Fibroblast of skin of right quadriceps (primary cell): ENCODE measurements at places on chromosomes 3 and 15.

DNA sequence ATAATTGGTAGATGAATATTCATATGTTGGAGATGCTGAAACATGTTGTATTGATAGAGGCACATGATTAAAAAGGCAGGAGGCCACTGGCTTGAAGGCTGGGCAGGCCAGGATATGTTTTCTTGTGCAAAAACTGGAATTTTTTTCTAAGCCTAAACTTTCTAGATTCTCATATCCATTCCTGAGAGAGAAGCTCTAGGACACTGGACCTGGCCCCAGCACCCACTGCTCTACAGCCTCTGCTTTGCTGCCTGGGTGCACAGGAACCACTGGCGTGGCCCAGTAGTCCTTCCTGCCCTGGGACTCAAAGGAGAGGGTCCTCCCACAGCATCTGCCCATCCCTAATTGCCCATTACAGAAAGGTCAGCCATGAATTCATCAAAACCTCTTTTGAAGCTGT is 58.1 kb upstream of the APEH start:
- no peak for DNase-seq

- peak; percentile 46 for DNase-seq
These were observed 60.5 kb downstream of the SLMAP start for GRCh38 chr3:57816471-57817095.

DNA sequence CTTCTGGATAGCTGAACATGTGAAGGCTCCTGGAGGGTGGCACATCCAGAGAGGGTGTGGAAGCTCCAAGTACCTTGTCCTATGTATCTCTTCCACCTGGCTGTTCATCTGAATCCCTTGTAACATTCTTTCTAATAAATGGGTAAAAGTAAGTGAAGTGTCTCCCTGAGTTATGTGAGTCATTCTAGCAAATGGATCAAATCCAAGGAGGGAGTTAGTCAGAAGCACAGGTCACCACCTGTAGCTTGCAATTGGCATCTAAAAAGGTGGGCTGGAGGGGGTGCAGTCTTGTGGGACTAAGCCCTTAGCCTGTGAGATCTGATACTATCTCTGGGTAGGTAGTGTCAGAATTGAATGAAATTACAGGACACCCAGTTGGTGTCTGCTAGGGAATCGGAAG is 71.0 kb downstream of the WWTR1 start:
- peak; percentile 51 for DNase-seq

- DNase-seq = no peak
These were observed 794 bp downstream of the LRIG1 start for GRCh38 chr3:66499881-66500575.

DNA sequence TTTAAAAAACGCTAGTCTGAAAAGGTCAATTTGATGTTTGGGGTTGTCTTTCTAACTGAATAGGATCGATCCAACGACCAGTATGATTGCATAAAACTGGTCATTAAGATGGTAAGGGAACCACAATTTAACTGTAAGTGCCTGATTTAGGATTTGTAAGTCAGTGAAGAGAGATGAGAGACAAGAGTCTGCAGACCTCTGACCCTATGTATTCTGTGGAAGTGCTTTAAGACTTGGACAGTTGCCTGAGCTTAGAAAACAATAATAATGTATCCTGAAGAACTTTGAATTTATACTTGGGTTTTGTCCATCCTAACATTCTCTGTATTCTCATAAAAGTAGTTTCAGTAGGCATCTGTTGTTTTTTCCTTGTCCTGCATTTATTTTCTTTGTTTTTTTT is 221.4 kb upstream of the SUCLG2 start:
- no peak for DNase-seq
